ENCODE measurements at places on chromosomes 4 and X.

- no peak for DNase-seq
Observed at GRCh38 chr4:76597423-76597979, 162.5 kb downstream of the SHROOM3 start.

GRCh38 chrX:45309096-45309495 is 108.4 kb upstream of the DIPK2B start:
- DNase-seq: peak; percentile 30

GRCh38 chrX:133640161-133641015 is 225.1 kb upstream of the GPC4 start:
- DNase-seq: no peak

GRCh38 chr4:79886557-79886956 is 186.5 kb downstream of the ANTXR2 start:
- peak; percentile 28 for DNase-seq

- peak; percentile 16 for DNase-seq
Observed at GRCh38 chr4:879729-880077, 52.4 kb downstream of the GAK start.

DNA sequence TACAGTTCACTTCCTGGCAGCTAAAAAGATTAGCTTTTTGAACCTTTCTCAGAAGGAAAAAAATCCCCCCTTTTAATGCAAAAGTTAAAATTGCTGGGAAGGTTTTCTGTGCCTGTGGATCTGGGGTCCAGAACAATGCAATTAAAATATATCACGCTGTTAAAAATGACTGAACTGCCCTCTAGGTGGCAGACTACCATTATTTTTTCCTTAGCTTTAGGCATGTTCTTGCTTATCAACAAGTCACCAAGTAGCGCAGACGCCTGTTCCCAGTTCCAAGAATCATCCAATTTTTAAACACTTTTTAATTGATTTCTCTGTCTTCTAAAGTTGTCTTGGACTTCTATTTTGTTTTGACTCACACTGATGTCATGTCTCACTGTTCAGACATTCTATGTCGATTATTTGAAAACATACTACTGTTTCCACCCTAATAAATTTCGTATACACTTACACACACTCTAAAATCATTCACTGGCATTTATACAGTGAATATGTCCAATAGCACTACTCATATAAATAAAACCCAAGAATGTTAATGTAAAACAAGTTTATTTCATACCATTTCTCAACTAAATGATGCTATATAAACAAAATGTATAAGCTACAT is 661.6 kb downstream of the RAPGEF2 start:
- DNase-seq: peak; percentile 35

GRCh38 chr4:176671532-176671931 is 121.2 kb downstream of the VEGFC start:
- DNase-seq: no peak

DNA sequence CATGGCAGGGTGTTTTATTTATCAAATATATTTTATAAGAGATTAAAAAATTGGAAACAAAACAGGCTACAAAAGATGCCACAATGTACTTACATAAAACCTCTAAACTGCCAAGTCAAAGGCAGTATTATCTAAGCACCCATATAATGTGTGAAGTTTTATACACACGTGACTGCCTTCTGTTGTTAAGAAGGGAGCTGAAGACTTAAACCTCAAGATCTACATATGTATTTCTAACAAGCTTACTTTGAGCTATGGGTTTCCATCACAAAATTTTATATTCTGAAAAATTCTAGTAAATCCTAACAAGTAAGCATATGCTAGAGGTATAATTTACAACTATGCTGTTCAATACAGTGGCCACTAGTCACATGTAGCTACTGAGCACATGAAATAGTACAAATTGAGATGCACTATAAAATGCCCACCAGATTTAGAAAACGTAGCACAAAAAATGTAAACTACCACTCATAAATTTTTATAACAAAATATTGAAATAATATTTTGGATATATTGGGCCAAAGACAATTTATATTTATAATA is 9.8 kb downstream of the ATP8A1 start:
- no peak for DNase-seq
